ENCODE measurements at places on chromosomes 11 and 22.

DNA sequence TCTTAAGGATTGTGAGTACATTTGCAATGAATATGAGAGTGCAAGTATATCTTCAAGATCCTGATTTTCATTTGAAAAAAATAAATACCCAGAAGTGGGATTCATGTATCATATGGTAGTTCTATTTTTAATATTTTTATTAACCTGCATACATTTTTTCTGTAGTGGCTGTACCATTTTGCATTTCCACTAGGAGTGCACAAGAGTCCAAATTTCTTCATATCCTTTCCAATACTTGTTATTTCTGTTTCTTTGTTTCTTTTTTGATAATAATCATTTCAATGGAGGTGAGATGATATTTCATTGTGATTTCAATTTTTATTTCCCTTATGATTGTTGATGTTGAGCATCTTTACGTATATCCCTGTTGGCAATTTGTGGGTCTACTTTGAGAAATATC is 759.8 kb upstream of the CNTN5 start:
- peak; percentile 31 for DNase-seq

GRCh38 chr11:92830377-92831155 is 138.9 kb upstream of the MTNR1B start:
- DNase-seq: no peak

GRCh38 chr22:25669253-25670069 is 72.5 kb upstream of the MYO18B start:
- no peak for DNase-seq

- peak; percentile 44 for DNase-seq
Measured at GRCh38 chr11:9748361-9748970, 84.6 kb downstream of the SWAP70 start.

DNA sequence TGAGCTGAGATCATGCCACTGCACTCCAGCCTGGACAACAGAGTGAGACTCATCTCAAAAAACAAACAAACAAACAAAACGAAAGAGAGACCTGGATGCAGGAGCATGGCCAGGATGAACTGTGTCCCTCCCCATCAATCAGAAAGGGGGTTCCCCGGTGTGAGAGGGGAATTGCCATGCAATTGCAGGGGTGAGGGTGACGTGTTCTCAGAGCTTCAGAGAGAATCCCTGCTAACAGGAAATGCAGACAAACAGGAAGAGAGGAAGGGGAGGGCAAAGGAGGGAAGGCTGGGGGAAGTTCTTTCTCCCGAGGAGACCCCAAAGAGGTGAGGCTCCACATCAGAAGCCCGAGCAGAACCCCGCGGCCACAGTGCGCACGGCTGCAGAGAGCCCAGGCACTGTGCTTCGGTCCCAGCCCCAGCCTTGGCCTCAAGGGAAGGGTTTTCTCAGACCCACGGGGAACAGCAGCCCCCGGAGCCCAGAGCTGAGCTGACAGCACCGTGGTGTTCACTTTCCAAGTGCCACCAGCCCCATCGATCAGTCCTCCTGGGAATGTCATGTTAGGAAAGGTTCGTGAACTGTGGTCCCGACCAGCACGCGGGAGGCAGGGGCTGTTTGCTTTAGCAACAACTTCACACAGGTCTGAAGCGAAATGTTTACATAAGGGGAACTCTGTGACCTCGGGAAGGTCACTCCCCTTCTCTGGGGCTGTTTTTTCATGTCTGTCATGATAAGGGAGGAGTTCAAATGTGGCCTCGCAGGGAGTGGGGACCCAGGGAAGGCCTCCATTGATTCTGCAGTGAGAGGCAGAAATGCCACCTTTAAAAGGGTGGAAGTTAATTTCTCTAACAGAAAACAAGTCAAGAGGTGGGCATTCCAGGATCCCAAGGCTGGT is 108.0 kb upstream of the ANO1 start:
- no peak for DNase-seq

- DNase-seq: no peak
Measured at GRCh38 chr11:660281-660680, 23.2 kb downstream of the DRD4 start.

GRCh38 chr11:120188811-120189455 is 21.9 kb upstream of the OAF start:
- DNase-seq: no peak

GRCh38 chr11:18618342-18619025 is 15.7 kb downstream of the SPTY2D1 start:
- DNase-seq: no peak

- no peak for DNase-seq
Measured at GRCh38 chr22:41040483-41040882, 51.9 kb upstream of the EP300 start.

GRCh38 chr11:65498977-65499712 is at the start of gene MALAT1:
Gene MALAT1 (plus strand): TSS chr11:65499045.
- peak; percentile 99 for DNase-seq
